ENCODE measurements at places on chromosomes 1 and 21.

- DNase-seq, result no peak
Measured at GRCh38 chr21:23130308-23130707, 2132.1 kb downstream of the NCAM2 start.

DNA sequence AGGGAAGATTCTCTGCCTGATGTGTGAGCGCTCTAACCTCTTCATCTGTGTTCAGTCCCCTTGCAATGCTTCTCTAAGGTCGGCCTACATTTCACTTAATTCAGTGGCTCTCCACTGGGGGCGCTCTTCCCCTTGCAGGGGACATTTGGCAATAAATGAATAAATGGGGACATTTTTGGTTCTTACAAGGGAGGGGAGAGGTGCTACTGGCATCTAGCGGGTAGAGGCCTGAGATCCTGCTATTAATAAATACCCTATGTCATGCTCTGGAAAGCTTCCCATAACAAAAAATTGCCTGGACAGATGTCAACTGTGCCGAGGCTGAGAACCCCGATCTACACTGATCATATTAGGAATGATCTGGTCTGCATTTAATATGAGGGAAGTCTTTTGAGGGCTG lies 25.9 kb upstream of the DNAJC11 start:
- DNase-seq, result no peak

GRCh38 chr1:89602871-89603404 lies 30.0 kb upstream of the LRRC8C start:
- DNase-seq, result no peak

GRCh38 chr1:171715813-171716251 lies 26.0 kb downstream of the VAMP4 start:
- DNase-seq, result no peak

All from stimulated activated CD8-positive, alpha-beta memory T cell treated with anti-CD3 and anti-CD28 coated beads, Interleukin-4, amount 100 ng/mL, for 1 hour (primary cell).